ENCODE measurements at places on chromosomes 6 and 20.

- no peak for DNase-seq
These were observed 383.6 kb downstream of the PREX1 start for GRCh38 chr20:48444249-48444648.

DNA sequence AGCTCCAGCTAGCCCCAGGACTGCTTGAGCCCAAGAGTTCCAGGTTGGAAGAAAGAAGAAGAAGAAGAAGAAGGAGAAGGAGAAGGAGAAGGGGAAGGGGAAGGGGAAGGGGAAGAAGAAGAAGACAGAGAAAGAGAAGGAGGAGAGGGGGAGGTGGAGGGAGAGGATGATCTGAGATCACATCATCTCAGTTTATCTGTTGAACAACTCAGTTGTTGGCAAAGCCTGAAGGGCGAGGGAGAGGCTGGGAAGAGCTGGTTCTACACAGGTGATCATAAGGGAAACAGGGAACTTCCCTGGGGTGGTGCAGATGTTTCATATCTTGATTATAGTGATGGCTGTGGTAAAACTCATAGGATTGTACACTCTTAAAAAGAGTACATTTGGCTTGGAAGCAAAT, 3.1 kb upstream of the RRBP1 start:
- DNase-seq = no peak

GRCh38 chr6:151310852-151311767, 71.3 kb downstream of the AKAP12 start:
- no peak for DNase-seq

GRCh38 chr6:23654745-23655144, 471.3 kb upstream of the NRSN1 start:
- DNase-seq = no peak

GRCh38 chr6:142155895-142156757, 9.1 kb downstream of the VTA1 start:
- DNase-seq = no peak

- DNase-seq = no peak
These were observed 3.0 kb downstream of the FLRT3 start for GRCh38 chr20:14334306-14334930.

DNA sequence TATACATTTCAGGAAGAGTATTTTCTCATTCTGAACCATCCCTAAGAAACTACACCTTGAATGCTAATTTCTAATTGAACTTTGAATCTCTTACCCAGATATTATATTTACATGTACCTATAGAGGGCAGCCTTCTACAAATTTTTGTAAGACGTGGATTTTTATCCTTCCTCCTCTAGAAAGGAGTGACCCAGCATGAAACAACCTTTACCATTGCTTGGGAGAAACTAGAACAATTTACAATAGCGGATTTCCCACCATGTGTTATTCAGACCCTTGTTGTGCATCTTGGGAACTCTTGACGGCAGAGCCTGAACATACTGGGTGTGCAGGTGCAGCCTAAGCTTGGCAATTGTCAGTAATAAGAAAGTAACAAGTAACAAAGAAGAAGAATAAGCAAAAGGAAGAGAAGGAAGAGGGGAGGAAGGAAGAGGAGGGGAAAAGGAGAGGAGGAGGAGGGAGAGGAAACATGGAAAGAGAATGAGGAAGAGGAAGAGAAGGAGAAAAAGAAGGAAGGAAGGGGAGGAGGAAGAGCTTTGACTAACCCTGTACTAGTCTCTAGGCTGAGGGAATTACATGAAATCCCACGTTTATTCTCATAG, 10.8 kb upstream of the TAAR1 start:
- no peak for DNase-seq

- no peak for DNase-seq
These were observed 21.2 kb downstream of the RAMACL start for GRCh38 chr6:166565084-166565967.

- no peak for DNase-seq
These were observed 150.4 kb upstream of the HMGN3 start for GRCh38 chr6:79384845-79385244.

DNA sequence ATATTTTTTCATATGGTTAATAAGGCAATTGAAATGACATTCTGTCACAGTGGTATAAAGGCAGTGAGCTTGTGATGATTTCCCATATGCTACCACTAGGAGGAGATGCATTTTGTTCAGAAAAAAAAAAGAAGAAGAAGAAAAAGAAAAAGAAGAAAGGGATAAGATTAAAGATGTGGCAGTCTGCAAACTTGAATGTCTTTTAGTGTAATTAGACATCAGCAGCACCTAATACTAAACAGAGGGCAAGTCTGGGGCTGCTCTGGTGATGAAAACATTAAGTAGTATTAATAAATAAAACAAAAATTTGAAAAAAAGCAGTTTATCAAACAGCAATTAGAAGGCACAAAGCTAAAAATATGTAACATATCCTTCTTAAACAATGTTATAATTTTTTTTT, 95.4 kb upstream of the DEFB112 start:
- DNase-seq = no peak

- DNase-seq = no peak
These were observed 5.9 kb upstream of the HMGA1 start for GRCh38 chr6:34230653-34231371.

DNA sequence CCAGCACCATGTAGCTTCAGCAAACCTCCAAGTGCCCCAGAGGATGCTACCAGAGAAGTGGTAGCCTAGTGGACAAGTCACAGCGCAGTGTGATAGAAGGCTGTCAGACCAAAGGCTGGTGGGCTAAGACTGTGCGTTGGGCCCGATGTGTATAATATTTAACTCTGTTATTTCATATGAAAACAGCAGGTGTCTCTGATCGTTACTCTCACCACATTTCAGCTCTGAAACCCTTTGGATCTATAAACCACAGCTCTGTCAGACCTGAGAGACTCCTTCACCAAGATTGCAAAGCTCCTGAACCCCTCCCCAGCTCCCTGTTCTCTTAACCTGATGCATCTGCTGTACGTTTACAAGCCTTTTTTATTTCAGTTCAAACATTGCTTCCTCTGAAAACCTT, 43.8 kb downstream of the ISM1 start:
- no peak for DNase-seq

DNA sequence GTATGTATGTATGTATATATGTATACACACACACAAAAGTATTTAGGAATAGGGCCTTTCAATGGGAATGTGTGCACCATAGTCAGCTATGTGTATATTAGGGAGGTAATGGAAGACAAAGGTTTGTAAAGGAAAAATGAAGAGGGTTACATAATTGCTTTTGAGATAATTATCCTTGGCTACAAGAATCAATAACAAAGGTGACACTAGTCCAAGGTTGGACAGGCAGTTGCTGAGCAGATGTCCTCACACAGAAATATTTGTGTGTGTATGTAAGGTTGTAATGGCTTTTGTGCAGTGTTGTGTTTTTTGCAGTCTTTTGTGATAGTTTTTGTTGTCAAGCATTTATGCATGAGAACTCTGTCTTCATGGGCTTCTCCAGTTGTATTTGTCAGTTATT, 157.9 kb upstream of the MARCKS start:
- DNase-seq = no peak

DNA sequence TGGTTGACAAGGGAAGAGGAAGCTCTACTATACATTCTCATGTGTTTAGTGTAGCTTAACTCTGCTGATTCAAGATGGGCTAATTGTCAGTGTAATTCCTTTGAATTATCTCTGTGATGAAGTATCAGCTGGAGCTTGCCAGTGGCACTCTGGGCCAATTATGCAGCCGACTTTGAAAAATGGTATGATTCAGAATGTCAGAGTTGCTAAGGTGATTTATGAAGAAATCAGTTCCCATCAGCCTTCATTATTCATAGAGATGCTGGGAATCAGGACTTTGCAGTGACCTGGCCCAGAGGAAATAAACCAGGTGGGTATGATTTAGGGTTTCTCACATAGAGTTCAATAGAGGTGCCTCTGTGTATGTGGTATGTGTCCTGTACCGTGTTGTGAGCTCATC, 33.4 kb downstream of the KCNS1 start:
- DNase-seq = no peak

DNA sequence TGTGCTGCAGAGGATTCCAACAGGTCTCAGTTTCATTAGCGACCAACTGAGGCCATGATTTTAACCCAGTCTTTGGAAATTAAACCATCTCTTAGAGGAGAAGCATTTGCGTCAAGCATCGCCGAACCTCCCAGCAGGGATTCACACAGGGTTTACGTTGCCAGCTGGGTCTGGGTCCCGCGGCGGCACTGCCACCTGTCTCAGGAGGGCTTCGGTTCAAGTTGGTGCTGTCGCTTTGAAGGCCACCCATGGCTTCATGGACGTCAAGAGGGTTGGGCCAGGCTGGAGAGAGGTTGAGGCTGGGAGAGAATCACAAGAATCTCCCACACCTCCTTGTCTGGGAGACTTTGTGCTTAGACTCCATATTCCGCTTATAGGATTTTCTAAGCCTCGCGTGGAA, 43.0 kb upstream of the FRMD1 start:
- DNase-seq = no peak

DNA sequence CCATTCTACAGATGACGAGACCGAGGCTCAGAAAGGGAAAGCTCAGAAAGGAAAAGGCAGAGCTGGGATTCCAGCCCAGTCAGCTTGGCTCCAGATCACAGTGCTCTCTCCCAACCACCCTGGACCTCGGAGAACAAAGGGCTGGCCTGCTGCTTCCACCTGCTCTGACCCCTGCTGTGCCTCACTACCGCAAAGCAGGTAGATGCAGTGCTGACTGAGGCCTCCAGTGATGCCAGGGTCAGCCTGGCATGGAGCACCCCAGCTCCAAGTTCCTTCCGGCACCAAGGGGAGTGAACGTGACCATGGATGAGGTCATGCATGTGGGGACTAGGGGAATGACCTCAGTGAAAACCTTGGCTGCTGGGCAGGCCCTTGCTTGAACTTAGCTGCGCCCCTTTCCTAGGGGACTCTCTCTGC, 20.7 kb upstream of the TLDC2 start:
- no peak for DNase-seq

DNA sequence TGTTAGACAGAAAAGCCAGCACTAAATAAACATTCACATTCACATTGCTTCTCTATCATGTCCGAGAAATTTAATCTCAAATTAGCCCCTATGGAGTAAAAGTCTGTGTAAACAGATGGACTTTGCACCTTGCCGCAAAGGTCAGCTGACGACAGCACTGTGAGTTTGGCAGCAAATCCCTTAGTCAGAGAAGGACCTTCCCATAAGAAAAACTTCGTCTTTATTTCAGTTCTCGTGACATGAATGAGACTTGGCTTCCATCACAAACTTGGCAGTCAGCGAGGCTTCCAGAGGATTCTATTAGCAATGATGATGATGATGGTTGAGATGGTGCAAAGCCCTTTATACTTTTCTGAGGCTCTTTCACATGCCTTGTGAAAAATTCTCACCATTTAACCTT, 133.7 kb upstream of the IFNGR1 start:
- no peak for DNase-seq

DNA sequence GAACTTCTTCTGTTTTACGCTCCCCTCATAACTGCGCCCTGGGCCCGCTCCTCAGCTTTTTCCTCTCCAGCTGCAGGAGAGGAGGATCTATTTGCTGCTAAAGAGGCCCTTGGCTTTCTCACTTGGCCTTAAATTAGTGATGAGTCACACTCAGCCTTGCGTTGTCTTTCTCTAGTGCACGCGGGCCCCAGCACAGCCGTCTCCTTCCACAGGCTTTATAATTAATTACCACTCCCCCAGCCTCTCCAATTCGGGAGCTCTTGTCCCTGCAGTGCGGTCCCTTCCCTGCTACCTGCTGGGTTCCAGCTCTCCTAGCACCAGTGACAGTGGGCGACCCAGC, 25.2 kb downstream of the PACSIN1 start:
- no peak for DNase-seq

GRCh38 chr20:19335916-19336315, 123.5 kb downstream of the SLC24A3 start:
- no peak for DNase-seq

DNA sequence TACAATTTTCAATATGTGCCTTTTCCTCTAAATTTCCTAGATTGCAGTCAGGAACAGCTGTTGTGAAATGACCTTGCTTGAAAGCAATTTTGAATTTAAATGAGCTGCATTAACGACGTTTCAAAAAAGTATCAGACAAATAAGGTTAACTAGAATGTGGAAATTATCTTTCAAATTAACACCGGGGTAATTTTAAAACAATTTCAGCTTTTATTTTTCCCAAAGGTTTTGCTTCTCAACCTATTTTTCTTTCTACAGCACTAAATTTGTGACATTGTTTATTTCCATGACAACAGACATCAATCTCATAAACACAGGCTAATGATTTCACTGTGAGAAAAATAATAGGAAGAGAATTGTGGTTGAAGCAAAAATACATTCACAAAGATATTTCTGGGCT, 38.5 kb downstream of the COL12A1 start:
- no peak for DNase-seq
